Transverse colon (tissue), 4 donors: ENCODE measurements at places on chromosomes 13 and 19. TPM values are rescaled to one million over a fixed set of nuclear protein-coding genes. Genes with fewer than 3 reads are reported as not detected.
A peak's percentile ranks its signal among the peaks of the same experiment; 100 is the strongest.

DNA sequence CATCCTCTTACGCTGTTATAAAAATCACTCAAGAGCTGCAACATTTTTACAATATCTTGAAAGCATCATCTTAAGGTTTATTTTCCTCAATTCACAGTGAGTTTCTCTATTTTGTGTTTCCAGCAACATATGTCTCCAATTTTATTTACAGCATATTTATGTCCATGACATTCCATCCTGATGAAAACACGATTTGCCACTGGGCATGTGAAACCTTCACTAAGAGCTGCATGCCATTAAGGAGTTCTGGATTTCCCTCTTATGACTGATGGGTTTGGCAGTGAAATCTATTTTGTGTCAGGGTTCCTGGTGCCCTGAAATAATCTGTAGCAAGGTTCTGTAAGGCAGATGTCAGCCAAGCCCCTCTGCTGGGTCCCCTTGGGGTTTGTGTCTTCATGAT, 527.6 kb upstream of the KLF12 start:
- no peak for DNase-seq
- no peak overlapping the region for H3K27ac ChIP-seq
- H3K4me1 ChIP-seq, result no peaks in the 10 kb centered on the region
- H3K36me3 ChIP-seq, result no peaks in the 10 kb centered on the region

Gene ZNF649
- 19.5 TPM for total RNA-seq

DNA sequence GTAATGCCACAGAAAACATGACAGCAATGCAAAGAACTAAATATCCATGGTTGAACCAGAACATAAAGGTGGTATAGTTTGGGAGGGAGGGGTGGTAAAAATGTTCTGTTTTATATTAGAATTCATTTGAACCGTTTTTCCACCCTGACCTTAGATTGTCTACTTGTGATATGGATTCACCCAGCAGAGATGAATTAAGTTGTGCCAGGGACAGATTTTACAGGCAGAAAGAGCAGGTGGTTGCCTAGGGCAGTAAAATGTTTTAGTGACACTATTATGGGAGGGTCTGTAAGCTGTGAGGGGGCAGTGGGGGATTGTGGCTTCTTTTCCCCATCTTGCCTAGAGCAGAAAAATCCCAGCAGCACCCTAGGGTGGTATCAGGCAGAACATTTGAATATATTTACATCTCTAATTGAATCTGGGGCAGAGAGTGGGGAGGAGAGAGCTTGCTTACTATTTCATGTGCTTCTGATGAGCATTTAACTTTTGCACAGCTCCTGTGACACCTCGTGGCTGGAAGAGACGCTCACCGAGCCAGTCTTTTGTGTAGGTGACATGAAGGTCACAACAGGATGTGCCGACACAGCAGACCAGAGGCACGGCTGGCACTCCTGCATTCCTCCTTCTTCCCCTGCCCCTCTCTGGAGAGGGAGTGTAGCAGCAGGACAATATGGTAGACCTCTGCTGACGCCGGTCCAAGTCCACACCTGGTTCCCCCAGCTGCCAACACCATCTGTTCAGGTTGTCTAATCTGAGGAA, 452.3 kb downstream of the IRS2 start:
- no peak overlapping the region for H3K4me3 ChIP-seq
- no peaks in the 10 kb centered on the region for H3K36me3 ChIP-seq
- H3K4me1 ChIP-seq, result peaks cover 2% of the 10 kb centered on the region
- H3K27ac ChIP-seq, result no peak overlapping the region
- no peak for DNase-seq

DNA sequence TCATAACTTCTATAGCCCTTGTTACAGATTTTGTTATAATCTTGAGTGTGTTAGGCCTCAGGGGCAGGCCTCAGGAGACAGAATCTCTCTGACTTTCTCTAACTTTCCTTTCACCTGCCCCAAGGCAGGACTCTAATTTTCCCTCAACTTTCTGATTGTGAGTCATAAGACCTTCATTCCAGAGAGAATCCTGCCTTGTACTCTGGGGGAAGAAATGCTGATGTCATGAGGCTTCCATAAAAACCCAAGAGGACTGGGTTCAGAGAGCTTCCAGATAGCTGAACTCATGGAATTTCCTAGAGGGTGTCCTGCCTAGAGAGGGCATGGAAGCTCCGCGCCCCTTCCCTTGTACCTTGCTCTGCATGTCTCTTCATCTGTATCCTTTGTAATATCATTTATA, 5.3 kb upstream of the KBTBD6 start:
- no peak for DNase-seq
- H3K27ac ChIP-seq, result no peak overlapping the region
- no peaks in the 10 kb centered on the region for H3K36me3 ChIP-seq
- H3K4me1 ChIP-seq, result peaks cover 8% of the 10 kb centered on the region

GRCh38 chr13:46571909-46572595, 19.1 kb downstream of the LRCH1 start:
- no peaks in the 10 kb centered on the region for H3K36me3 ChIP-seq
- no peaks in the 10 kb centered on the region for H3K4me1 ChIP-seq
- DNase-seq, result no peak
- H3K27me3 ChIP-seq, result no peaks in the 10 kb centered on the region
- H3K4me3 ChIP-seq, result no peak overlapping the region
- H3K27ac ChIP-seq, result no peak overlapping the region

Gene MAMSTR
- total RNA-seq, result 0.55 TPM

DNA sequence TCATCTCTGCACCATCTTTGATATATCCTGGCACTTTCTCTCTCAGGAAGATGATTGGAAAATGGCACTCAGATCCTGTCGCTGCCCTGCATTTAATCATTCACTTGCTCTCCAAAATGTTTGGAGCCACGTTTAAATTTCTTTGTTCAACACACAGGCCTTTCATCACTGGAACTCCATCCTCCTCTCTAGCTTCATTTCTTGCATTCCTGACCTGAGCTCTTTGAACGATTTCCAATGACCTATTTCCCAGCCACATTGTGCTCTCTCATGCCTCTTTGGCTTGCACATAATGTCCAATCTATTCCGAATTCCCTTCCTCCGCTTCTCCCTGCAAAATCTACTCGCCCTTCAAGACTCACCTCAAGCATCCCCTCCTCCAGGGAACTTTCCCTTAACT, 287.4 kb upstream of the NBEA start:
- H3K4me3 ChIP-seq, result no peak overlapping the region
- H3K36me3 ChIP-seq, result no peaks in the 10 kb centered on the region
- H3K27me3 ChIP-seq, result no peaks in the 10 kb centered on the region
- H3K27ac ChIP-seq, result no peak overlapping the region
- DNase-seq, result no peak

DNA sequence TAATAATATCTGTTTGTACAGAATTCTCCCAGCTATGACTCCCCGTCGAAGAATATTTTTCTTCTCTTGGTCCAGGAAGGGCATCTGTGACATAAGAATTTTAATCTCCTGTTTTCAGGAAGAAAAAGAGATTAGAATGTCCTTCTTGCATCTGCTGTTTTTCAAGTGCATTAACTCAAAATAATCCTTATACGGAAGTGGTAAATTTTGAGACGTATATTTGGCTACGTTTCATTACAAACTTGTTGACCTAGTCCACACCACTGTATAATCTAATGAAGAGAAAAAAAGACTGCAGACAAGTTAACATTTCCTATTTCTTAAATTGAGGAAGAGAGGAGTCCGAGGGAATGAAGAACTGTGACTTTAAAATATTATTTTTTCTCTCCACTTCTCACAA, 959.9 kb downstream of the DIAPH3 start:
- DNase-seq, result no peak
- no peaks in the 10 kb centered on the region for H3K27me3 ChIP-seq
- no peaks in the 10 kb centered on the region for H3K4me1 ChIP-seq
- H3K27ac ChIP-seq, result no peak overlapping the region
- no peaks in the 10 kb centered on the region for H3K36me3 ChIP-seq

DNA sequence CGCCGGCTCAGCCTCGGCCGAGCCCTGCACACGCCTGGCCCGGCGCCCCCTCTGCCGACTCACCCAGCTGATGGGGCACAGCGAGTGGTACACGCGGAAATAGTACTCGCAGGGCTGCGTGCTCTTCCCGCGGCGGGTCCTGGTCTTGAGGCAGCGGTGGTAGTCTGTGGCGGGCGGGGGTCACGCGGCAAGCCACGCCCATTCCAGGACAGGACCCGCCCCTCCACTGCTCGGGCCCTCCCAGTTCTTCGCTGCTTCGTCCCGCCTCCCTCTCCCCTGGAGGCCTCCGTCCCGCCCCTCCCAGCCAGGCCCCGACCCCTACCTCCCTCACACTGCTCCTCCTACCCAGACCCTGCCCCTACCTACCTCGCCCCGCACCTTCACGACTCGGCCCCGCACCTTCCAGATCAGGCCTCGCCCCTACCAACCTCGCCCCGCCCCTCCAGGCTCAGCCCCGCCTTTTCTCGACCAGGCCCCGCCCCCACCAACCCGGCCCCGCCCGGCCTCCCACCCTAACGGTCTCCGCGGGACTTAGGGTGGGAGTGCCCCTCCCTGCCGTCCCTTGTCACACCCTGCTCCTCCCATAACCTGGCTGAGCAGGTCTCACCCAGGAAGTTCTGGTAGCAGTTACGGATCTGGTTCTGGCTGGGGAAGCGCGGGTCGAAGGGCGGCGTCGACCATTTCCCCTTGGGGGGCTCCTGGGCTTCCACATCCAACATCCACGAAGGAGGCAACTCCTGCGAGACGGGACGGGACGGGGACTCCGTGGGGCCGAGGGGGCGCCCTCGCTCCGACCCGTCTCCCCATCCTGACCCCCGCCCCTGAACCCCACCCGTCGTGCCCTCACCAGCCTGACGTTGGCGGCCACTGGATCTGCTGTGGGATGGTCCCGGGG, 469 bp downstream of the COX6B2 start:
- H3K4me3 ChIP-seq, result peak overlapping the region; percentile 1
- peaks cover 39% of the 10 kb centered on the region for H3K4me1 ChIP-seq
- H3K27me3 ChIP-seq, result peaks cover 63% of the 10 kb centered on the region
- DNase-seq, result peak; percentile 86

DNA sequence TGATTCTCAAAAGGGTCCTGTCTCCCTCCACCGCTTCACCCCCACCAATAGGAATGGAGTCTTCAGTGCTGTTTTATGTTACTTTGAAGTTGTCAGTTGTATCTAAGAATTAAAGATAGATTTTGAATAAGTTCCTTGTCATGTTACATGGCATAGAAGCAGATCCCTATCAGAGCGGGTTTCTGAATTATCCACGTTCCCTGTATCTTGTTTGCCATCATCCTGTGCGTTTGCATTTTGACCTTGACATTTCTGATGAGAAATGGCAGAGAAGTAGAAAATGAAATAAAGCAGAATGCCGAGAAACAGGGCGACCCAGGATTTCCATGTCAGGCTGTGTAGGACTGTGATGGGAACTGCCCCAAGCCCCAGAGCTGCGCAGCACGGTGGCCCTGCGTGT, 120.7 kb upstream of the RNF113B start:
- no peak overlapping the region for H3K27ac ChIP-seq
- H3K36me3 ChIP-seq, result no peaks in the 10 kb centered on the region
- H3K4me1 ChIP-seq, result peaks cover 29% of the 10 kb centered on the region
- no peaks in the 10 kb centered on the region for H3K27me3 ChIP-seq
- no peak for DNase-seq

DNA sequence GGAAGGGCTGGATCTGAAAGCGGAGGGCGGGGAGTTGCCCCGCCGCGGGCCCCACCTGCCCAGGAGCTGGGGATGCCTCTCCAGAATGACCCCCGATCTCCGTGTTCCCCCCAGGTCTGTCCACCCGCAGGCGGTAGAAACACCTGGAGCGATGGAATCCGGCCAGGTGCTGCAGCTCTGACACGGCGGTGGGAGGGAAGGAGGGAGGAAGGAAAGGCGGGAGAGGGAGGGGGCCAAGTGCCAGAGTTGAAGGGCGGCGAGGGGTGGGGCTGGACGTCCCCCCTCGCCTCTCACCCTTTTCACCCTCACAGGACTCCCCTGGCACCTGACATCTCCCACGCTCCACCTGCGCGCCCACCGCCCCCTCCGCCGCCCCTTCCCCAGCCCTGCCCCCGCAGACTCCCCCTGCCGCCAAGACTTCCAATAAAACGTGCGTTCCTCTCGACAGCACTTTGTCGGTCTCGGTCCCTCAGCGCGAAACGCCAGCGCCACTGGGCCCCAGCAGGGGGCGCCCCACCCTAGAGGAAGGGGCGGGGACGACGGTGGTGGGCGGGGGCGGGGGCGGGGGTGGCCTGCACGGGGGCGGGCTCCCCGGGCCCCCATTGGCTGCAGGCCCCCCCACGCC, 337 bp upstream of the FXYD7 start:
- peak; percentile 67 for DNase-seq
- H3K27me3 ChIP-seq, result peaks cover 24% of the 10 kb centered on the region
- peak overlapping the region; percentile 43 for H3K4me3 ChIP-seq
- no peaks in the 10 kb centered on the region for H3K36me3 ChIP-seq
- peaks cover 29% of the 10 kb centered on the region for H3K4me1 ChIP-seq

Gene IFNL1
- total RNA-seq, result not detected

Gene ZGLP1
- 1.9 TPM for total RNA-seq

Gene XPO4
- 11.7 TPM for total RNA-seq

GRCh38 chr19:29942404-29943261, 594 bp downstream of the URI1 start:
- peak; percentile 77 for DNase-seq
- peak overlapping the region; percentile 61 for H3K27ac ChIP-seq
- no peaks in the 10 kb centered on the region for H3K27me3 ChIP-seq
- no peaks in the 10 kb centered on the region for H3K36me3 ChIP-seq

DNA sequence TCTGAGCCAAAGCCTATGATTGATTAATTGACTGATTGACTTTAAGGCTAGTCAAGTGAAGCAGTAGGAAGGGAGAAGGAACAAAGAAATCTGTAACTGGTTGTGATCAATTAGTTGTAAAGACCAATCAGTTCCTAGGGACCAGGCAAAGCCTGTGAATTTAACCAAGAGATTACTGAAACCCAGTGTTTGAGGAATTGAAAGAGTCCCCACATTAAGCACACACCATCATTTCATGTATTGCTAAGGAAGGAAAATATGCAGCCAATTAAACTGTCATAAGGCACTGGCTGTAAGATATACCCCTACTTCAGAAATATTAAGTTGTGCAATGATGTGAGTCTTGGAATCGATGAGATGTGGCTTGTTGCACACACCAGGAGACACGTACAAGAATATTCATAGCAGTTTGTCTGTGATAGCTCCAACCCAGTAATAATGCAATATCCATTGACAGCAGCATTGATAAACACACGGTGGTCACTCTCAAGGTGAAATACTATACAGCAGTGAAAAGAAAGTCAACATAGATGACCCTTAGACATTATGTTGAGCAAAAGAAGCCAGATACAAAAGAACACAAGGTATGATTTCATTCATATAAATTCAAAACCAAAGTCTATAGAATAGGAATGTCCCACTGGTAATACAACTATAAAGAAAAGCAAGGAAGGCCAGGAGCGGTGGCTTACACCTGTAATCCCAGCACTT, 9.0 kb downstream of the C19orf47 start:
- H3K27me3 ChIP-seq, result no peaks in the 10 kb centered on the region
- no peak overlapping the region for H3K27ac ChIP-seq
- no peaks in the 10 kb centered on the region for H3K4me1 ChIP-seq
- no peak overlapping the region for H3K4me3 ChIP-seq
- H3K36me3 ChIP-seq, result peaks cover 4% of the 10 kb centered on the region

Gene OLFM2
- 2.7 TPM for total RNA-seq

DNA sequence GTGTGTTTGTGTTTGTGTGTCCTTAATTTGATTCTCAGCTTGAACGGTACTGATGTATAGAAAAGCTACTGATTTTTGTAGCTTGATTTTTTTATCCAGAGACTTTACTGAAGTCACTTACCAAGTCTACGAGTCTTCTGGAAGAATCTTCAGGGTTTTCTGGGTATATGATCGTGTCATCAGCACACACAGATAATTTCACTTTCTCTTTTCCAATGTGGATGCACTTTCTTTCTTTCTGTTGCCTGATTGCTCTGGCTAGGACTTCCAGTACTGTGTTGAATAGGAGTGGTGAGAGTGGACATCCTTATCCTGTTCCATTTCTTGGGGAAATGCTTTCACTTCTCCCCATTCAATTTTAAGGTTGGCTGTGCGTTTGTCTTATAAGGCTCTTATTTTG, 7.9 kb upstream of the LILRB1 start:
- H3K27ac ChIP-seq, result no peak overlapping the region
- no peaks in the 10 kb centered on the region for H3K27me3 ChIP-seq
- no peak overlapping the region for H3K4me3 ChIP-seq
- no peaks in the 10 kb centered on the region for H3K36me3 ChIP-seq
